RCC 7860 (cell line): ENCODE measurements at places on chromosomes 16 and 17.
A peak's percentile ranks its signal among the peaks of the same experiment; 100 is the strongest.

- no peak for DNase-seq
These were observed 41.7 kb downstream of the TIMM22 start for GRCh38 chr17:1038459-1039122.

- DNase-seq = no peak
These were observed 212.8 kb upstream of the TNRC6C start for GRCh38 chr17:77745702-77746101.

DNA sequence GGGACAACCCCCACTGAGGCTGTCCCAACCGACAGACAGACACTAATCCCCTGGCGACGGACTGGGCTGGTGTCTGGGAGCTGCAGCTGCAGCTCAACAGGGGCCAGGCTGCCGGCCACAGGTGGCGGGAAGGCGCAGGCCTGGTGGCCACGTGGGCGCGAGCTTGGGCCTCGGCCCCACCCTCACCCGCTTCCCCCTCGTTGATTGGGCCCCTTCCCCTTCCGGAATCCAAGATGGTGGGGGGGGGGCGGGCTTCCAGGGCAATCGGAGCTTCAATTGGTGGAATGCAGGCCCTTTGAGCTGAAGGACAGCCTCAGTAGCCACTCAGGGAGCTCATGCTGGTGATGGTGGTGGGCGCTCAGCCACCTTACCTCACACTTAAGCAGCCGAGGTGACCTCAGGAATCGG, 8.7 kb upstream of the TBX4 start:
- no peak for DNase-seq

DNA sequence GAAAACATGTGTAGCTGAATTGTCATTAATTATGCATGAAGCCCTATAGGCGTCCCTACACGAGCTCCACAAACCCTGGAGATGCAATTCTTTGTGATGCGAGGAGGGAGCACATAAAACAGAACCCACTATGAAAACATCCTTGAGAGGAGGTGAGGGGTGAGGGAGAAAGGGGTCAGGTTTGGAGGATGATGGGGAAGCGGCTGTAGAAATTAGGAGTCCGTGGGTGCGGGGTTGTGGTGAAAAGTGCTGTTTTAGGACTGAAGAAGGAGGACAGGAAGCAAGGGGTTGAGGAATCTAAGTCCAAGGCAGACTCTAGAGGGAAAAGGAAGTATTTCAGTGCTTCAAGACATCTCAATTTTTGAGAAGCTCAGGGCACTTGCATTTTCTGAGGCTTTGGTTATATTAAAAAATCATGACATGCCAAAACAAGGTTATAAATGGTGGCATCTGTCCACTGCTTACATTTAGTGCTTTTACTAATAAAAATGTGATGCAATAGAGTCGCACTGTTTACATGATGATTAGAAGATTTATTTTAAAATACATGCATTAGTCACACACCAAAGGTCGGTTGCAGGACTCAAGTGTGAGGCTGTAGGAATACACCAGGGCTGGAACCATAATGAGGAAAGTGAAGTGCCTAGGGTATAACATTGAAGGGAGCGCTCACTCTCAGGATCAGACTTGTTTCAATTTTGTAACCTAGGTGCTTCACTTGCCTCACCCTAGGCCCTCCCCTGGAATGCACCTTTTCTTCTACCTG, 379.5 kb downstream of the HS3ST4 start:
- DNase-seq = no peak

DNA sequence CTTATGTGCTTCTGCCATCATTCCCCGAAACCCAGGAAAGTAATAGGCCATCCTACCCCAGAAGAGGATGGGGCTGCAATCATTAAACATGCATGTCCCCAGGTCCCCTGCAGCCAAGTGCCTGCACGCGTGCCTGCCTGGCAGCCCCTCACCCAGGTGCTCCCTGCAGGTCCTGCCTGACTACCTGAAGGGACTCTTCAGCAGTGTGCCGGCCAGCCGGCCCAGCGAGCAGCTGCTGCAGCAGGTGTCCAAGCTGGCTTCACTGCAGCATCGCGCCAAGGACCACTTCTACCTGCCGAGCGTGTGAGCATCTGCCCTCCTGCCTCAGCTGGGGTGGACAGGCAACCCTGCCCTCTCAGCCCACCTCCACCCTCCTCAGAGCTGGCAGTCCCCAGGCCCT, 16.2 kb upstream of the ALKBH5 start:
- DNase-seq = no peak

DNA sequence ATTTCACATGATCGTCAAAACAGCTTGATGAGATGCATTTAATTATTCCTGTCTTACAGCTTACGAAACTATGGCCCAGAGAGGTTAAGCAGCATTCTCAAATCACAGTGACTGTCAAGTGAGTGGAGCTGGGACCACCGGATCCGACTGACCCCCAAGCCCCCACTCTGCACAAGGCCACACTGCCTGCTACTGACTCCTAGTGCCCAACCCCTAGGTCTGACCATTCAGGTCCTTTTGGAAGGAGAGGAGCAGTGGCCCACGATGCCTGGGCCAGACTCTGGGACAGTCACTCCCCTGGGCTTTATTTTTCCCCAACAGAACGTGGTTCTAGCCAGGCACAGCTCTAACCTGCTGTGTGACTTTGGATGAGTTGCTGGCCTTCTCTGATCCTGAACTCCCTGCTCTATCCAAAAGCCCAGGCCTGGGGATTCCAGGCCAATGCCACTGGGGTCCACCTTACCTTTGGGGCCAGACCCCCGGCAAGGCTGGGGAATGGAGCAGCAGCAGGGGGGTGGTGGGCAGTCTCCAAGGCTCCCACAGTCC, 9.9 kb downstream of the TSPOAP1 start:
- DNase-seq = no peak

GRCh38 chr17:16027708-16028584, 28.3 kb downstream of the TTC19 start:
- DNase-seq = peak; percentile 86

DNA sequence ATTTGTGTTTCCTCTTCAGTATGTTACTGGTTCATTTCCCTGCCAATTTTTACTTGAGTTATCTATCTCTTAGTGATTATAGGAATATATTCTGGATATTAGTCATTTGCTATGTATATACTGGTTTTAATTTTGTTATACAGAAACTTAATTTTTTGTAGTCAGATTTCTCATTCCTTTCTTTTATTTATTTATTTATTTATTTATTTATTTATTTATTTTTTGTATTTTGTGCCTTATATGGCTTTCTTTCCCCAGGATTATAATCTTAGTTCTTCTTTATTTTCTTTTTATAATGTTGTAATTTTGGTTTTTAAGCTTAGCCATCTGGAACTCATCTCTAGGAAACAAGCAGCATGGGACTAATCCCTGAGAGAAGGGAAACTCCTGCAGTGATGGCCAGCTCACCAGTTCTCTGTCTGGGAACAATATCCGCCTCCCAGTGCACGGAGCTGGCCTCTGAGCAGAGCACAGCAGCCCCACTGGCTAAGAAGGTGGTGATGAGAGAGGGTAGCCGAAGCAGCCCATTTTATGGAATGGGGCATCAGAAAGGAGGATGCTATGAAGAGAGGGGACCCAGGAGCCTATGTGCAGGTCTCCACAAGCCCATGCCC, 54.5 kb upstream of the ADORA2B start:
- DNase-seq = no peak

DNA sequence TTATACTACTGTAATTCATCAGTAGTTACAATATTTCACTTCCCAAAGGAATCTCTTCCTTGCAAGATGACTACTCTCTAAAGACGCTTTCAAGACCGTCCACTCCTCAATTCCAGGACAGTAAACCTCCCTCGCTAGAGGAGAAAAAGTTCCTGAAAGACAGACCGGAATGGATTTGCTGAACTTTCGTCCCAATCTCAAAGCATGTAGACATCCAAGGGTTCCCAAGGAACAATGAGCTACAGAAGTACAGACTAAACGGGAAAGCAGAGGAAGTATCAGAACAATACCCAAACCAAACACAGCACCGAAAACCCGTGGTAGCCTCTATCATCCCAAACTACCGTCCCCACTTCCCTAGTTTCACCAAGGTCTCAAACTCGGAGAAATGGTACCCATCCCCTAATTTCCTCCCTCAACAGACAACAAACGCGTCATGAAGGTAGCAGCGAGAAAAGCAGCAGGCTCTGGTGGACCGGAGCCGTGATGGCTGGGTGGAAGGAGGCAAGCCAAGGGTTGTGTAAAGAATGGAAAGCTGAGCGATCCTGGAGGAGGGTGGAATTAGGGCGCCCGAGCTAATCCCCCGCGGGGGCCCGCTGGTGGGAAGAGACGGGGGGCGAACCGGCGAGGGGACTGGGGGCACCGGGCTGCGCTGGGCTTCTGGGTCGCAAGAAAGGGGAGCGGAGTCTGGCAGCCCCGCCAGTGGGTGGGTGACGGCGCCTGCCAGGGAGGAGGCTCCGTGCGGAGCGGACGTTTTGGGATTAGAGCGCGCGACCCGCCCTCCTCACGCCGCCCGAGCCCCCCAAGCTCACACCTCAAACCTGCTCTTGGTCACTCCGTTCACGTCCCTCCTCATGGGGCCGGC, 647 bp downstream of the FBXL20 start:
- DNase-seq = no peak

DNA sequence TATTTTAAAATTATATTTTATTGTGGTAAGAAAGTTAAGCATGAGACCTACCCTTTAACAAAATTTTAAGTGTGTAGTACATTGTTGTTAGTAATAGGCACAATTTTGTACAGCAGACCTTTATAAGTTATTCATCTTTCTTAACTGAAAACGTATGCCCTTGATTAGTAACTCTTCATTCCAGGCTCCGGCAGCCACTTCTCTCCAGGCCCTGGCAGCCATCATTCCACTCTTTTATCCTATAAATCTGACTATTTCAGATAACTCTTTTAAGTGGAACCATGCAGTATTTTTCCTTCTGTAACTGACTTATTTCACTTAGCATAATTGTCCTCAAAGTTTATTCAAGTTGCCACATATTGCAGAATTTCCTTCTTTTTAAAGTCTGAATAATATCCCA, 348.2 kb downstream of the CDH11 start:
- DNase-seq = no peak

GRCh38 chr17:65418622-65419021, 142.8 kb downstream of the AXIN2 start:
- DNase-seq = no peak

DNA sequence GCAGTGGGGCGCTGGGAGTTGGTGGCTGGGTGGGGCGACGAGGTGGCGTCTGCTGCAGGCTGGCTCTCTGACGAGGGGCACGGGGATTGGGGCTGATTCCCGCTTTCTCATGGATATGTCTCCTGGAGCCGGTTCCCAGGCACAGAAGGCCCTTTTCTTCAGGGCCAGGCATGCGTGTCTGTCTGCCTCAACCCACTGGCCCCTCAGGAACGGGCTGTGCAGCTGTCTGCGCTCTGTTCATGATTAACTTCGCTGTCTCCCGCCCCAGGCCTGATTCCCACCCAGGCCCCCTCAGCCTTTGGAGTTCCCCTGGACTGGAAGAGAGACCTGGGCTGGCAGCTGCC, 53.1 kb downstream of the RAP1GAP2 start:
- DNase-seq = no peak

- no peak for DNase-seq
These were observed at the start of gene ATP1B2 for GRCh38 chr17:7650509-7651096. Gene ATP1B2 (plus strand): TSS chr17:7650926. CDS start chr17:7651519, 593 bp downstream.

GRCh38 chr16:86512301-86512859, 2.1 kb downstream of the FOXF1 start:
- no peak for DNase-seq

DNA sequence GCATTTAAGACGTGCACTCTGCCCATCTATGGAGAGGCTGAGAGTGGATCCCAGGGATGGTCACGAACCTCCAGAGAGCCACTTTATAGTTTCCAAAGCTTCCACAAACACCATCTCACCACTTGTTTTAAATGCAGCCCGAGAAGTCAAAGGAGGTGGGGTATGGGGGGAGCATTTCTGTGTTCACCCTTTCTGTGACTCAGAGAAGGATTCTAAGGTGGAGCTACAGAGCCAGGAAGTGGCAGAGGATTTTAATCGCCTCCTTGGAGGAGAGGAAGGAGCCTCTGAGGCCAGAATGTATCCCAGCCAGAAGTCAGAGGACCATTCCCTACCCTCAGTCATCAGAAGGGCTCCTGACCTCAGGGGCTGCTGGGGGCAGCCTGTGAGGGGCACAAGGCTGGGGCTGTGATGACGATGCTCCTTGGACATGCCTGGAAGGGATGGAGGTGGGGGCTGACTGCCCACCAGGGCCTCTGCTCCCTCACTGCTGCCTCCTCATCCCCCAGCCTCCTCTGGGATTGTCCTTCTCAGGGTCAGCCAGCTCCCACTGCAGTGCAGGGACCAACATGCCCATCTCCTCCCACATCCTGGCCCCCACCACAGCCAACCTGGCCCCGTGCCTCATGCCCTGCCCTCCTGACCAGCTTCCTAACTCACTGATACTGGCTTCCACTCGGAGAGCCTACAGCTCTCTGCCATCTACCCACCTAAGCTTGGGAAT, 2.8 kb downstream of the XYLT2 start:
- peak; percentile 34 for DNase-seq

GRCh38 chr17:59642565-59642964, 22.9 kb downstream of the CLTC start:
- no peak for DNase-seq

DNA sequence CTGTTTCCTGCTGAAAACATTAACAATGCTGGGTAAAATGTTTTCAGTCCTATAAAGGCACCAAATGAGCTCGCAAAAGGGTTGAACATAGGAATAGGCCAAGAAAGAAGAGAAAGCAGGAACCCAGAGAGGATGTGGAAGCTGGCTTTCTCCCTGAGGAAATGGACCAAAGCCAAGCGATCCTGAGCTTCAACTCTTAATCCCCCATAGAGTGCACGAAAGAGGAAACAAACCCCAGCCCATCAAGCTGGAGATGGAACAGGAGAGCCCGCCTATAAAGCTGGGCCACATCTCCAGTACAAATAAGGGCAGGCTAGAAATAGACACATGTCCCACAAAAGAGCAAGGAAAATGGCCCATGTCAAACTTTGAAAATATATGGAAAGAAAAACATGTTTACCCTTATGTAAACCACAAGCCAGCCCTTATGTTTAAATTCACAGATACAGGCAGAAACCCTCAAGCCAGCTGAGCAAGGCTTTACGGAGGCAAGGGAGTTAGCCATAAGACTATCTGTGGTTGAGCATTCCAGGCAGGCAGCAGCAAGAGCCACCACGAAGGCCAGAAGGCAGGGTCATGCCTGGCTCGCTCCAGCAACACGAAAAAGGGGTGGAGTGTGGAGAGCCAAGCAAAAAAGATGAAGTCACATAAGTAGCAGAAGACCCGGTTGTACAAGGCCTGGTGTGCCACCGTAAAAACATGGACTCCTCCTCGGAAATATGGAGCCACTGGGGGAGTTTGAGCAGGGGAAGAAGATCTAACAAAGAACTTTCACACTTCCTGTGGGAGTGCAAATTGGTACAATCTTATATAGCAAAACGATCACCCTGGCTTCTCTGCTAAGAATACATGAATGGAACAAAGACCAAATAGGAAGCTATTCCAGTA, 27.8 kb downstream of the COPRS start:
- no peak for DNase-seq
